ENCODE measurements at places on chromosomes 2 and 18.
A peak's percentile ranks its signal among the peaks of the same experiment; 100 is the strongest.

DNA sequence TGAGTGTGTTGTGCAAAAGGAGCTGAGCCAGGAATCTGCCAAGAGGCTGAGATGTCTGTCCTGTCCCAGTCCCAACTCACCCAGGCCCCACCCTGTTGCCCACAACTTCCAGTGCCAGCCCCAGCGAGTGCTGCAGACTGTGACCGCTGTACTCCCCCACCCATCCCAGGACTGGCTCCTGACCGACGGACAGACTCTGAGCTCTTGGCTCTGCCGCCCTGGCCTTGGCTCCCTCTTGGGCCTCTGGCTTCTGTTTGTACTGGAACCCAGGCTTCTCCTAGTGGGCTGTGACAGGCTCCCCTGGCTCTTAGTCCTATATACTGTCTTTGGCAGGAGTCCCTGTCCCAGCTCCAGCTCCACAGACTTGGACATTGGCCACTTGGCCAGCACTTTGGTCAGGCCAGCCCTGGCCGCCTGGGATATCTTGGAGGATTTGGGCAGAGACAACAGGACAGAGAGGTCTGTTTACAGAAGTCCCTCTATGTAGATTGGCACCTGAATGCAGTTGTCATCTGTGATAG, 41.1 kb downstream of the ACOXL start:
- no peaks in the 10 kb centered on the region for H3K36me3 ChIP-seq
- no peaks in the 10 kb centered on the region for H3K27me3 ChIP-seq
- H3K4me1 ChIP-seq: no peaks in the 10 kb centered on the region
- DNase-seq: no peak

GRCh38 chr2:7338961-7339360, 421.7 kb downstream of the RNF144A start:
- no peaks in the 10 kb centered on the region for H3K4me1 ChIP-seq
- no peaks in the 10 kb centered on the region for H3K36me3 ChIP-seq
- H3K27ac ChIP-seq: no peak overlapping the region
- DNase-seq: no peak

- no peaks in the 10 kb centered on the region for H3K4me1 ChIP-seq
- no peaks in the 10 kb centered on the region for H3K27me3 ChIP-seq
- no peak for DNase-seq
- no peak overlapping the region for H3K4me3 ChIP-seq
- H3K27ac ChIP-seq: no peak overlapping the region
These were observed 186.6 kb upstream of the HAAO start for GRCh38 chr2:42978887-42979415.

- peaks cover 8% of the 10 kb centered on the region for H3K4me1 ChIP-seq
- H3K27me3 ChIP-seq: peaks cover 30% of the 10 kb centered on the region
- peak overlapping the region; percentile 76 for H3K4me3 ChIP-seq
- DNase-seq: no peak
- no peak overlapping the region for H3K27ac ChIP-seq
These were observed 879 bp upstream of the EPAS1 start for GRCh38 chr2:46296216-46296839.

DNA sequence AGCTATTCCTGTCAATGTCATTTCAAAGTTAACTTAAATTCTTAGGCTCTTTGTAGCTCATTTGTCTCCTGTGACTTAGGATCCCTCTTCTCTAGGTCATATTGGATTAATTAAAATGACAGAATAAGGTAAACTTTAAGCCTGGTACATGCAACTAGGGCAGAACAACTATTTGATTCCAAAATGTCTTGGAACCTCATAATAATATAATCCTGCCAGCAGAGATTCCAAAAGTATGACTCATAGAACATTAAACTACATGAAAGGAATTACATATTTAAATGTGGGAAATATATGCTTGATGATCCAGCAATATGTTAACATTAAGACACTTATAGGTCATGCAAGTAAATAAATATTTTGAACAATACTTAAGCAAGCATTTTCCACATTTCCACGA, 63.3 kb downstream of the COL3A1 start:
- H3K27ac ChIP-seq: no peak overlapping the region
- H3K4me3 ChIP-seq: no peak overlapping the region
- no peaks in the 10 kb centered on the region for H3K4me1 ChIP-seq
- no peaks in the 10 kb centered on the region for H3K27me3 ChIP-seq
- H3K36me3 ChIP-seq: no peaks in the 10 kb centered on the region
- DNase-seq: no peak

GRCh38 chr2:108074946-108075345, 88.6 kb downstream of the SLC5A7 start:
- H3K4me1 ChIP-seq: no peaks in the 10 kb centered on the region

- H3K4me1 ChIP-seq: peaks cover 16% of the 10 kb centered on the region
- no peaks in the 10 kb centered on the region for H3K27me3 ChIP-seq
- no peak for DNase-seq
- no peaks in the 10 kb centered on the region for H3K36me3 ChIP-seq
These were observed 38.6 kb downstream of the RAMP1 start for GRCh38 chr2:237898057-237898414.

- DNase-seq: no peak
- H3K4me1 ChIP-seq: peaks cover 6% of the 10 kb centered on the region
- no peaks in the 10 kb centered on the region for H3K36me3 ChIP-seq
These were observed 61.7 kb upstream of the EPC2 start for GRCh38 chr2:148582679-148583511.

DNA sequence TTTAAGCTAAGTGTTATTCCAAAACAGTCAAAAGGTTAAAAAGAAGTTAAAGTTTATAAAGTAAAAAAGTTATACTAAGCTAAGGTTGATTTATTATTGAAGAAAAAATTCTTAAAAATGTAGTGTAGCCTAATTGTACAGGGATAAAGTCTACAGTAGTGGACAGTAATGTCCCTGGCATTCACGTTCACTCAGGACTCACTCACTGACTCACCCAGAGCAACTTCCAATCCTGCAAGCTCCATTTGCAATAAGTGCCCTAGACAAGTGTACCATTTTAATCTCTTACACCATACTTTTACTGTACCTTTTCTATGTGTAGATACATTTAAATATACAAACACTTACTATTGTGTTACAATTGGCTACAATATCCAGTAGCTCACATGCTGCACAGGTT, 86.1 kb downstream of the CACNB4 start:
- H3K27me3 ChIP-seq: peaks cover 4% of the 10 kb centered on the region
- DNase-seq: no peak
- H3K4me3 ChIP-seq: no peak overlapping the region
- H3K36me3 ChIP-seq: no peaks in the 10 kb centered on the region

DNA sequence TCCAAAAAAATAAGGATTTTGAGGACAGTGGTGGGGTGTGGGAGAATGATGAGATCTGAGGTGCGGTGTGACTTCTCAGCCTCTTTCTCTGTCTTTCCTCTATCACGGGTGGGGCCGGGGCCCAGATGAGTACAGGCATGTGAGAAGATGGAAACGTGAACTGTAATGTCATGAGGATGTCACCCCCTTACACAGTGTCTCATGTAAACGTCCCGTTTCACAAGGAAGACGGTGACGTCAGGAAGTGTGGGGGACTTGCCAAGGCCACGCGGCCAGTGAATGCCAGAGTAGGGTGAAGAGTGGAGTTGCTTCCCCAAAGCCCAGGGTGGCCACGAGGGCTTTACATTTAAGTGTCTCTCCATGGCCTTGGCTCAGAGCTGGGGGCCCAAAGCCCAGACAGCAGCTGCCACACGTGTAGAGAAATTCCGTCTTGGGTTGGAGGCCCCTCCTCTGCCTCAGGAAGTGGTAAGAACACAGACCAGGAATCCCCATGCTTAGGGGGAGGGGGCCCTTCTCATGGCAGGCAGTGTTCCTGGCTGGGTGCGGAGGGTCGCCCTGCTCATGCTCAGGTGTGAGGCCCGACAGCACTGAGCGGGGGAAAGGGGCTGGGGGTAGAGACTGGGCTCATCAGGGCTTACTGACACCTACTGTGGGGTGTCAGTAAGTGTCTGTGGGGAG, 80.9 kb upstream of the SMAD7 start:
- H3K36me3 ChIP-seq: no peaks in the 10 kb centered on the region
- H3K4me1 ChIP-seq: no peaks in the 10 kb centered on the region
- H3K4me3 ChIP-seq: no peak overlapping the region
- no peak for DNase-seq
- no peak overlapping the region for H3K27ac ChIP-seq

GRCh38 chr2:43043553-43043870, 182.9 kb downstream of the ZFP36L2 start:
- H3K4me1 ChIP-seq: no peaks in the 10 kb centered on the region
- H3K27me3 ChIP-seq: no peaks in the 10 kb centered on the region
- DNase-seq: no peak
- no peak overlapping the region for H3K4me3 ChIP-seq

GRCh38 chr2:148926981-148927401, 52.0 kb downstream of the KIF5C start:
- H3K4me1 ChIP-seq: no peaks in the 10 kb centered on the region
- no peak for DNase-seq
- peak overlapping the region; percentile 24 for H3K4me3 ChIP-seq

DNA sequence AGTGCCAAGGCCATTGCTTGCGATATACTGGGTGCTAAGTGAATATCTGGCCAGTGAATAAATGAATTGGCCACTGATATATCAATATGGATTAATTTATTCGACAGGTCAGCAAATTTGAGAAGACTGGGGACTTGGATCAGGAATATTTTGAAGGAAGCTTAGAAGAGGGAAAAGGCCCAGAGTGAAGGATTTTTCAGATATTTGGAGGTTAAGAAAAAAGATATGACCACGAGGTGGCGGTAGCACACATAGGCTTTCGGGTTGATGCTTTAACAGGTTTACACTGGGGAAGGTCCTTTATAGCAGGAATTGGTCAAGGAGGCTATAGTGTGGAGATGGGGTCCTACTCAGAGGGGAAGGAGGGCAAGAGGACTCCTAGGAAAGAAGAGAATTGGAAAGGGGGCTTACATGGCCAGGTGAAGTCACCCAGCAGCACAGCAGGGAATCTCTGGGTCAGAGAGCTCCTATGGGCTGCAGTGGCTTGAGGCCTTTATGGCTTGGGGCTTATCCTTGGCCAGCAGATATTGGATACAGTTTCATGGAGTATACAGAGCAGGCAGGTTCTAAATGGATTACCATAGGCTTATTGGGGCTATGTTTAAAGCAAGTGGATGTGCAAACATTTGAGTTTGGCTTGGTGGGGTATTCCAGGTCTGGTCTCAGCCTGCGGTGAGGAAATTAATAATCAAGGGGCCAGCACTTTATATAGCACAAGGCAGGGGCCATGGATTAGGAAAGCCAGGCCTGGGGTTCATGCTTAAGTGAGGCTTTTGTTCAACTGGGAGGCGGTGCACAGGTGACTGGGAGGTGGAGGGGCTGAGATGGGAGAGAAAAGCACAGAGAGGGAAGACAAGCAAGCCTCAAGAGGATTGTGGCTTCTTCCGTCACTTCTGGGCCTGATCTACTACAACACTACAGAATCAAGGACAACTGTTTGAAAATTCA, 9.7 kb downstream of the IL1RN start:
- no peaks in the 10 kb centered on the region for H3K36me3 ChIP-seq
- no peak overlapping the region for H3K27ac ChIP-seq
- DNase-seq: no peak
- H3K27me3 ChIP-seq: no peaks in the 10 kb centered on the region

DNA sequence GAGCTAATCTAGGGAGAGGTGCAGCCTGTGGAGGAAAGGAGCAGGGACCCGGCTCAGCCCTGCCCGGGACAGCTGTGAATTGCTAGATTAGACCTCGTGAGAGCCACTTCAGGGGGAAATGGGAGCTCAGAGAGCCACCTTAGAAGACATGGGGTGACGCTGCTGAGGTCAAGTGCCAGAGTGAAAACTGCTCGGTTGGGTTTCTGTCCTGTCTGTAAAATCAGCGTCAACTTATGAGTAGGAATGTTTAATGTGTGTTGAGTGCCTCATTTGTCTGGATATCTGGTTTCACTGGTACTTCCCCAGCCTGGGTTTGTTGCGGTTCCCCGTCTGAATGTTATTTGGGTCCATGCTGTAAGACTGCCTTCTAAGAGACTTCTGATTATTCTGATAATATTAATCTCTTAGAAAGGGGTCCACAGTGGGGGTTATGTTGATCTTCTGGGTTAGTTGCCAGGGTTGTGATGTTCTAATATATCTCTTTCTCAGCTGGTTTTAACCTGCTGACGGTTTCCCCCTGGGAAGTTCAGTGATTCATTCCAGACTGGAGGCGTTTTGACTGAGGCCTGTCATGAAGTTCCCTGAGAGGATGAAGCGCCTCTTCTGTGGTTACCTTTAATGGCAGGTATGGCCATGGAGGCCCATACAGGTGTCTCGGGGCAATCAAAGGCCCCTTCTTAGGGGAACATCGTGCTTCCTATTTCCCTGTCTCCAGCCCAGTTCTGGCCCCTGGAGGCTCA, 175.9 kb downstream of the SH3RF3 start:
- no peak overlapping the region for H3K27ac ChIP-seq
- H3K4me1 ChIP-seq: no peaks in the 10 kb centered on the region
- no peaks in the 10 kb centered on the region for H3K36me3 ChIP-seq
- no peak overlapping the region for H3K4me3 ChIP-seq

GRCh38 chr2:108418416-108418815, 30.6 kb upstream of the GCC2 start:
- no peak for DNase-seq
- H3K27me3 ChIP-seq: no peaks in the 10 kb centered on the region
- no peaks in the 10 kb centered on the region for H3K36me3 ChIP-seq
- H3K4me3 ChIP-seq: no peak overlapping the region

DNA sequence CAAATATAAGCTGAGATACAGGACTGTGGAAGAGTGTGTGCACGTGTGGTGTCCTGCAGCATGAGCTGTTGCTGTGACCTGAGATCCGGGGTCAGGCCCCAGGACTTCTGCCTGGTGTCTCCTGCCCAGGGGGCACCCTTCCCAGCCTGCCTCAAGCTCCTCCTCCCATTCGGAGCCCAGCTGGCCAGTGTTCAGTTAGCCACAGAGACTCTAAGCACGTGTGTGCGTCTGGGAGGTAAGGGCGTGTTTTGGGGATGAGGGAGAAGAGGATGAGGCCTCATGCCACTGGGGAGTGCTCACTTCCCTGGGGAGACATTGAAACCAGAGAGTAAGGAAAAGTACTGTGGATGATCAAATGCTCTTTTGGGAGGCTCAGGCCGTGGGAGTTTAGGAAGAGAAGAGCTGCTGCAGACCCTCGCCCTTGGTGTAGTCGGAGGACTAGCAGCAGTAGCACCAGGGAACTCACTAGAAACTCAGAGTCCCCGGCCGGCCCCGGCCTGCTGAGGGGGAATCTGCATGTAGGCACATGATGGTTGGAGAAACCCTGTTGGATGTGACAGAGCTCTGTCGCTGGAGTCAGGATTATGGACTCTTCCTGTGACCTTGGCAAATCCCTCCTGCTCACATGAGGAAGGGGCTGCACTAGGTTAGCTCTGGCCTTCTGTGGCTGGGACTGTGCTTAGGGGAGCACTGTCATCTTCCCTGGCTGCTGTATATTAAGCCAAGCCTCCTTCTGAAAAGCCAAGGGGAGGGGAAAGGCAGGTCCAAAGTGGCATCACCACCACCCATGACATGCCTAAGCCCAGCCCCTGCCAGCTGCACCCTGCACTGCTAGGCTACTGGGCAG, 231.1 kb downstream of the DYSF start:
- H3K4me3 ChIP-seq: no peak overlapping the region
- H3K27ac ChIP-seq: no peak overlapping the region
